Glutamatergic neuron (in vitro differentiated cells): ENCODE measurements at places on chromosomes 7 and 10. TPM values are rescaled to one million over a fixed set of nuclear protein-coding genes. Genes with fewer than 3 reads are reported as not detected.
A peak's percentile ranks its signal among the peaks of the same experiment; 100 is the strongest.

GRCh38 chr10:77638321-77639101, 903 bp upstream of the KCNMA1 start:
- peak; percentile 69 for DNase-seq

Gene CLEC2L
- 3.1 TPM for total RNA-seq

GRCh38 chr7:1142051-1142635, 17.9 kb downstream of the ZFAND2A start:
- no peak for DNase-seq

DNA sequence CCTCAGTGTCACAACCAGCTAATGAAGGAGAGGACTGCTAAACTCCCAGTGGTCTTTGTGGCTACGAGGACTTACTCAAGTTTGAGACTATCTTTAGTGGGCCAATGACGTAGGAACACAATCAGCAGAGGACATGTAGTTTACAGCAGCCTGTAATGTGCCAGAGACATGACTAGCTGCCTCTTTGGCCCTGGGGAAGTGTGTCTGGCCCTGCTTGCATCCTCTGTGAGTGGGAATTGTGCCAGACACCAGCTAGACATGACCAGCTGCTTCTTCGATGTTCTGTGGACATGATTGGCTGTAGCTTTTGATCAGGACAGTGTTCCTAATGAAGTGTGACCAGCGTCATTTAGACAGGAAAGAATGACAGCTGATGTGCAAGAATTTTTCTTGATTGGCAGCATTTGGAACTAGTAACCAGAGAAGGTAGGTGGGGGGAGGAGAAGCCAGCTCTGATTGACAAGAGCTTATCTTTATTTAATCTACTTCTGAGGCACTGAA, 141.7 kb downstream of the AUTS2 start:
- peak; percentile 46 for DNase-seq

GRCh38 chr7:151113344-151114150, 27.3 kb downstream of the AGAP3 start:
- DNase-seq = no peak

Gene GPR26
- total RNA-seq = 0.10 TPM

DNA sequence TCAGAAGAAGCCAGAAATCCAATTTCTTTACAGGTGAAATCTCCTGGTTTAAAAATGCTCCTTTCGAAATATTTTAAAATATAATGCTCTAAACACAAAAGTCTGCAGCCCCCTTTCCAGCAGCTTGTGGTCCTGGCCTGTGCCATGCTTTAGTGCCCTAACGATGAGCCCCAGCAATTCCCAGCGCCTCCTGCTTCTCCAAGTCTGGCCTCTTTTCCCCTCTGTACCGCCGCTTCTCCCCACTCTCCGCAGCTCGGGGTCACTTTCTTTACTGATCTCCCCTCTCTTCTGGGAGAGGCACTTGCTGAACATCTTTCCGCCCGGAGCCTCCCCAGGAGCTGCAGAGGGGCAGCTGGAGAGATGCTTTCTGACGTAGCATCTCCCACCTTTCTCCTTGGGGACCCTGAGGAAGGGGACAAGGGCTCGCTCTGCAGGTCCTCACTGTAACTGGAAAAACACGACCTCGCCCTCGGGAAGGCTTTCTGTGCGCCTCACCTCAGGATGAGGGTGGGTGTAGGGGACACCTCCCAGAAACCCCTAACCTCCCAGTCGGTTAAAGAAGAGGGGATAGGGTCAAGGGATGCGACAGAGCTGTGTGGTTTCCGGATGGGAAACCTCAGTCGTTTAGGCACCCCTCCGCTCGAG, 565 bp upstream of the INA start:
- peak; percentile 28 for DNase-seq

GRCh38 chr7:133315332-133316040, 62.6 kb downstream of the EXOC4 start:
- DNase-seq = no peak

- no peak for DNase-seq
These were observed 7.5 kb downstream of the MYO1G start for GRCh38 chr7:44971188-44971901.

GRCh38 chr10:62043421-62044021, 142.0 kb downstream of the ARID5B start:
- no peak for DNase-seq

Gene HABP2
- total RNA-seq = not detected

Gene TRIL
- total RNA-seq = 1.4 TPM

Gene CCL24
- total RNA-seq = not detected

DNA sequence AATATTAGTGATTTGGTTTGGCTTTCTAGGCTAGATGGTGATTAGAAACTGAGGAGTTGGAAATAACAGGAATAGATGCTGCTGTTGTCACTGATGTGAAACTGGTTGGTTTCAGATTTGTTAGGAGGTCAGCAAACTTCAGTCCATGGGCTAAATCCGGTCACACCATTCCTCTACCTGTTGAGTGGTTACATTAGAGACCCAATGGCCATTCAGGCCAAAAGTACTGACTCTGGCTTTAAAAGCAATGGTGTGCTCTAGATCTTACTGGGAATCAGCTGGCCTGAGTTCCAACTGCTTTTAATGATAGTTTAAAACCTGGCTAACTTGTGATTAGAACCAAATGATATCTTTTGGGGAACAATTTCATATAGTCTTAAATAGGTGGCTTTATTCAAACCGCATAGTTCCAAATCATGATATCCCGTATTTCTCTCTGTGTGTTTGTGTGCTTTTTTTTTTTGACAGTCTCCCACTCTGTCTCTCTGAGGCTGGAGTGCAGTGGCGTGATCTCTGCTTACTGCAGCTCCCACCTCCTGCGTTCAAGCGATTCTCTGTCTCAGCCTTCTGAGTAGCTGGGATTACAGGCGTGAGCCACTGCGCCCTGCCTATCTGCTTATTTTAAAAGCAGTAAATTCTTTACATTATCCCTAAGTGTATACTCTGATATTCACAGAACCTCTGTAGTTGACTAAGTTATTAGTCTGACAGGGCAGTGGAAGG, 7.8 kb upstream of the PBLD start:
- DNase-seq = no peak

Gene NEBL
- 0.74 TPM for total RNA-seq

GRCh38 chr10:110499796-110500514, 2.2 kb downstream of the DUSP5 start:
- DNase-seq = no peak

Gene OR2A42
- total RNA-seq = not detected

Gene CFTR
- not detected for total RNA-seq

GRCh38 chr10:48576501-48576900, 28.4 kb downstream of the ARHGAP22 start:
- no peak for DNase-seq

Gene ADRB1
- total RNA-seq = not detected

Gene RHBDD2
- 85.6 TPM for total RNA-seq

Gene CTTNBP2
- 22.2 TPM for total RNA-seq

DNA sequence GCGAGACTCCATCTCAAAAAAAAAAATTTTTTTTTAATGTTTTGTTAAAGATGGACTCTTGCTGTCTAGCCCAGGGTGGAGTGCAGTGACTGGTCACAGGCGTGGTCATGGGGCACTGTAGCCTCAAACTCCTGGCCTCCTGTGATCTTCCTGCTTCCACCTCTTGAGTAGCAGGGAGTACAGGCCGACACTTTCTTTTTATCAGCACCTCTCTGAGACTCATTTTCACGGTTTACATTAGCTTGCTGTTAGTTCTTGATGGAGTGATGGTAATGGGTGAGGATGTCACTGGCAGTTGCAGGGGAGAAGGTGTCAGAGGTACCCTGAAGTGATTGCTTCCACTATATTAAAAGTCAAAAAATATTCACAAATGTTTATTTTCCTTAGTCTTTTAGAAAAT, 95.3 kb upstream of the MTPN start:
- no peak for DNase-seq

- no peak for DNase-seq
These were observed 33.9 kb upstream of the EEPD1 start for GRCh38 chr7:36119005-36119706.

GRCh38 chr10:14456218-14456869, 125.6 kb upstream of the FRMD4A start:
- no peak for DNase-seq

Gene FRMD4A
- 70.6 TPM for total RNA-seq

DNA sequence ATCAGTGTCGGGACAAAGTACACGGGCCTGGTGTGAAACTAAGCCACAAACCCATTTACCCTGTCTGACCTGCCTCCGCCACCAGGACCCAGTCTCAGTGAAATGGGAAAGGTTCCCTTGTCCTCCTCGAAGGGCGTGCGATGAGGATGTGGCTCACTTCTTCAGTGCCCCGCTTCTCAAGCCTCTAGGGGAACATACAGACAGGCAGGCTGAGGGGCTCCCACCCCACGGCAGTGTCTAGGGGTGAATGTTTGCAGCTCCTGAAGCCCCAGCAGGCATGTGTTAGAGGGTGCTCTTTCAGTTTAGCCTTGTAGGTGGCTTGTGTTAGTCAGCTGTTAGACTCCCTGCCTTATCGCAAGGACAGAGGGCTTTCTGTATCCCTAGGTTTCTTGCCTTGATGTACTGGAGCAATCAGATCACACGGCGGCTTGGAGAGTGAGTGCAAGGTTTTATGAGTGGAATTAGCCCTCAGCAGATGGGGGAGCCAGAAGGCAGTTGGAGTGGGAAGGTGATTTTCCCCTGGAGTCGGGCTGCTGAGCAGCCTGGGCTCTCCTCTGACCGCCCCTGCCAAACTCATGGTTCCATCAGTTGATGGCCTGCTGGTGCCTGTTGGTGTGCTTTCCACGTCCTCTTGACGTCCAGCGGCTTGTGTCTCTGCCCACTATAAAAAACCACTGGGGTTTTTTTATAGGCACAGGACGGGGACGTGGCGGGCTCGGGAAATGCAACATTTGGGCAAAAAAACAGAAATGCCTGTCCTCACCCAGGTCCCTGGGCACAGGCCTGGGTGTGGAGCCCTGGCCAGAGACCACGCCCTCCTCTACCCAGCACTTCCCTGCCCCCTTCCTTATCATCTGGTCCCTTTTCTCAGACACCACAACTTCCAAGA, 759 bp downstream of the NUDT1 start:
- DNase-seq = no peak

DNA sequence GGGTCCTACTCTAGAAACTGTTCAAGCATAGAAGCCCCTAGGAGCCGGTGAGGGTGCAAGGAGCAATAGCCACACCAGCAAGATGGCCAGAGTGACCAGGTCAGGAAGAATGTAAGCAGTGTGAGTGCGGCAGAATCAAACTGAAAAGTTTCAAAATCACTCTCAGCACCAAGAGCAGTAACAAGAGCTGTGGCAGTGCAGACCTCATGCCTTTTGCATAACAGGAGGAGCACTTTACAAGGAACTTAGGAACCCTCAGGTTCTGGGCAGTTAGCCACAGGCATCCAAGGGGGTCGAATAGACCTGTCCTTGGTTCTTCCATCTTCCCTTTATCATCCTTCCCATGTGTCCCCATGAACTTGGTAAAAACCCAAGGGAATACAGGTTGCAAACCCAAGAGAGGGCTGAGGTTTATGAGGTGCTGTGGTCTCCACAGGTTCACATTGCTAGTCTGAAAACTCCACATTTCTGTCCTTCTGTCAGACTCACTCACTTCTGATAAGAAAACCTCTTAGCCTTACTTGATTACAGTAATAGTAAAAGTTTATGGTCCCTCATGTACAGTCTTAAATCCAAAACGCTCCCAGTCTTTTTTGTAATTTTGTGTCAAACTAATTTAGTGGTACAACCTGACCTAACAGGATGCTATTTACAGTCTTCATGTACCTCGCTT, 78.4 kb downstream of the PON1 start:
- no peak for DNase-seq

DNA sequence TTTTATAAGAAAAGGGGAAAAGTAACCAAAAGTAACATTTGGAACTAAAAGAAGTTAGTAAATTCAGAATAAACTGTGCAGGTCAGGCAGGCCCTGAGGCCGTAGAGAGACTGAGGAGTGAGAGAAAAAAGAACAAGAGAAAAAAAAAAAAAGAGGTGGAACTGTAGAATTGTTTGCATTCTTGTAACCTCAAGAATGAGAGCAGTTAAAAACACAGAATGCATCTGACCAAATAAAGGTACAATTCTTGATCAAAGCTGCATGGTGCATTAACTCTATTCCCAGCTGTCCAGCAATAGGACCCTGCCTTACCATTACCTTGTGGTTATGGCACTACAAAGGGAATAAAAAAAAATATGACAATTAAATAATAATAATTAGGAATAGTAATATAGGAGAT, 170.1 kb upstream of the SEMA3A start:
- DNase-seq = no peak

DNA sequence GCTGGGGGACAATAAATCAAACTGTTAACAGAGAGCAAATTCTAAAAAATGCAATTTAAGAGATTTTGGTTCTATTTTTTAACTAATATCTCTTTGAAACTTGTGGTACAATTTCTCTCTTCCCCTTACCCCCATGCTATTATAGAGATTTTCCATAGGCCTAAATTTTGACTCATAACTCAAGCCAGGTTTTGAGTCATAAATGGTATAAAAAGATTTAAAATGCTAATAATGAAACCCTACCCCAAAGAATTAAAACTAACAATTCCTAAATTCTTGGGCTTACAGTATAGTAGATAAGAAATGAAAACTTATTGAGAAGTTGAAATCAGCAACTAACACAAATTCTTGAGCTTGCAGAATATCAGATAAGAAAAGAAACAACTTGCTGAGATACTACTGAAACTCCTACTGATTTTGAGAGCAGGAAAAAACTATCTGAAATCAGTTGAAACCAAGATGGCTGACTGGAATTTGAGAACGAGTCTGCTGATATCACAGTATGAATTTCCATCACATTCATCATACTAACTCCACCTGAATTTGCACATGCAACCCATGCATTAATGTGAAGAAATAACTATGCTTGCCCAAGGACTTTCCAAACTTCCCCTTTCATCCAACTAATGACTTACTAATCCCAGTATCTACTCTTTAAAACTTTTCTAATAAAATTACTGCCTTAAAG, 36.3 kb downstream of the POT1 start:
- DNase-seq = no peak

- no peak for DNase-seq
These were observed 70.2 kb downstream of the PRTFDC1 start for GRCh38 chr10:24882047-24882698.

DNA sequence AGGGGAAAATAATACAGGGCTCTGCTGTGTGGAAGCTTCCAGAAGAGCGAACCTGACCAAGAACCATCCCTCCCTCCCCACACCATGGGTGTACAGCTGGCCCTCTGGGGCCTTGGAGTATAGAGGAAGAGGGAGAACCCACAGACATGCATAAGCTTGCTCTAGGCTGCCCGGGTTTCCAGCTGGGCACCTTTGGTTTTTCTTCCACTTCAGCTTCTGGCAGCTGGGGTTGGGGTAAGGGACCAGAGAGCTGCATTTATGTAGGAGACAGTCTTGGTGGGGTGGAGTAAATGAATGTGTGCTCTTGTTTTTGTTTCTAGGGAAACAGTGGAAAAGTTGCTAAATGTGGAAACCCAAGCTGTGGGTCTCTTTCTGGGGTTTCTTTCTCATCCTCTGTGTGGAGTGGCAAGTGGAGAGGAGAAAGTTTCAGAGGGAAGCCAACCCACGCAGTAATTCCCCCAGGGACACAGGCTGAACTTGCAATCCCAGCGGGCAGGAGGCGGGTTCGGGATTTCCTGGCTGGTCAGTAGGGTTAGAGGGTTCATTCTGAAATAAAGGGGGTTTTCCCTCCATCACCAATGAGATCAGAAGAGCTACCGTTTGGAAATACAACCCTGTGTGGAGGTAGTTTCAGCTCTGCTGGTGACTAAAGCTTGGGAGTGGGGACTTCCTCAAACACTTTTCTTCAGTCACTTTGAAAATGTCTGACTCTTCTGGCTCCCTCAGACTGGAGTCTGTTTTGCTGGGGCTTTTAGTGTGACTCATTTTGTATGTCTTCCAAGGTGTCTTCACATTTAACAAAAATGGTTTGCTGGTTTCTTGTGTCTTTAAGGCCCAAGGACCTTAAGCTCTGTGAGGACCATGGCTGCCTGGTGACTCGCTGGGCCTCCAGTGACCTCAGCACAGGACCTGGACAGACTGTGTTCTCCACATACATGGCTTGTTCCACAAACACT, 22.2 kb upstream of the SRGN start:
- DNase-seq = no peak

Gene MYL10
- not detected for total RNA-seq

Gene SUN3
- total RNA-seq = not detected
